ENCODE measurements at places on chromosomes 13 and 19.
A peak's percentile ranks its signal among the peaks of the same experiment; 100 is the strongest.

GRCh38 chr13:98890186-98890585 lies 87.7 kb downstream of the DOCK9 start:
- peak; percentile 55 for DNase-seq

GRCh38 chr19:58381460-58382212 lies 806 bp upstream of the ZNF837 start:
- no peak for DNase-seq

GRCh38 chr19:41657157-41657556 lies 30.3 kb upstream of the CEACAM4 start:
- DNase-seq: no peak

DNA sequence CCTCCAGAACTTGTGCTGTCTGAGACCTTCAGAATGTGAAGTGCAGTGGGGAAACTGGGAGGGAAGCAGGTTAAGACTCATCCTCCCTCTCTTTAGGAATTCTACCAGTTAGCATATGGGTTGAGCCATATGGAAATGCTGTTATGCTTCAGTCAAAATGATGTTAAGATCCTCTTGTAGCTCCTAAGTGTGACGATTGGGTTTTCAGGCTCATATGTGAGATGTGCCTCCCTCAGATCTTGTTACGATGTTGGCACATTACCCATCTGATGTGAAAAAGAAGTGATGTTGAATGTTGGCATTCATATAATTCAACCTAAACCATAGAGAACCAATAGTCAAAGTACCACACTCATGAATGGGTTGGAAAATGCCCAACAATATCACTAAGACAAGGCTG lies 67.8 kb upstream of the IPO5 start:
- DNase-seq: no peak

DNA sequence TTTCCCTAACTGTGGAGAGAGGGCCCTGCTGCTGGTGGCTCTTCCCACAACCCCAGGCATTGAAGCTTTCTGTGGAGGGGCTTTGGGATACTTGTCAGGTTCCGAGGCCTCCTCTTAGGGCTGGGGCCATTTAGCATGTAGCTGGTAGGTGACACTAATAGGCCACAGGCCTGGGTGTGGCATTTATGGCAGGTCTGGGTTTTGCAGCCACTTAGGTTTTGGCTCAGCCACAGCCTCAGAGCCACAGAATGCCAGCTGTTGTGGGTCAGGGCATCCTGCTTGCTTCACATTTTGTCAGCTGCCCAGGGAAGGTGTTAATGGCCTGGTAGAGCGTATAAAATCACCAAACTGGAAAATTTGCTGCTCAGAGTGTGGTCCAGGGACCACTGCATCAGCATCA lies 15.7 kb downstream of the FAM124A start:
- no peak for DNase-seq

DNA sequence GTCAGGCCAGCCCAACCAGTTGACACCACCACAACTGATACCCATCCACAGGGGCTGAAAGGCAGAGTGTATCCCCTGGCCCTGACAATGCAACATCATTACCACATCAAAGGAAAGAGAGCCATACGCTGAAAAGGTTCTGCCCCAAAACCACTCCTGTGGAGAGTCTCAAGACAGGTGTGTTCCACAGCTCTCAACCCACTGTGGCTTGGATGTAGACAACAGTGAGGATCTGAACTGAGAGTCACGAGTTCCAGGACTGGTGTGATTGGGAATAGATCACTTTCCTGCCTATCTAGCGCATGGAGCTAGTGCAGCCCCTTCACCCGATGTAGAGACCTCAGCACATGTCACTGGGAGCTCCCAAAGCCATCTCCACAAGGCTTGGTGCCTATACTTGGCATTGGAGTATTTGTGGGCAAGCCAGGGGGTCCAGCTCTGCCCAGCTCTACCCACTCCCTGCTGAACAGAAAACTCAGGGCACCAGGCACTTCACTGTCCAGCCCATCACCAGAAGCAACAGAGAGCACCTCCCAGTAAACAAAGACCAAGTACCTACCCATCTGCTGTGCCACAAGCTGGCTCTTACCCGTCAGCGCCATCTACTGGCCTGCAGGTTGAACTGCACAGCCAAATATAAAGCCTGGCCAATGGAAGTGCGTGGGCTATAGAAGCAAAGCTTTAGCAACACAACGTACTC lies 579.5 kb downstream of the UQCRFS1 start:
- DNase-seq: peak; percentile 3

DNA sequence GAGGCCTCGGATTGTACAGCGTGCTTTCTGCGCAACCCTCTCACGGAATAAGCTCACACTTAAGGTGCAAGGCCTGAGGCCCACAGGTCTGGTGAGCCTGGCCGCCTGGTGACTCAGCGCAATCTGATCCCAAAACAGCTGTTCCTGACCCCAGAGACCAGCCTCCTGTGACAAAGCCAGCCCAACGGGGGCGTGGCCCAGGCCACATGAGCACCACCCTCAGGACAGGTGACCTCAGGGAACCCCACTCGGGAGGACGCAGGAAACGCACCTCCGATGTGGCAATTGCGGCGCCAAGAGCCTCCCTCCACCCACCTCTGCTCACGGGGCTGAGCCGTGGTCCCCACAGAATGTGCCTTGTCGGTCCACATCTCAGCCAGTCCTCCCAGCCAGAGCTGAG lies 26.4 kb downstream of the GRTP1 start:
- no peak for DNase-seq

DNA sequence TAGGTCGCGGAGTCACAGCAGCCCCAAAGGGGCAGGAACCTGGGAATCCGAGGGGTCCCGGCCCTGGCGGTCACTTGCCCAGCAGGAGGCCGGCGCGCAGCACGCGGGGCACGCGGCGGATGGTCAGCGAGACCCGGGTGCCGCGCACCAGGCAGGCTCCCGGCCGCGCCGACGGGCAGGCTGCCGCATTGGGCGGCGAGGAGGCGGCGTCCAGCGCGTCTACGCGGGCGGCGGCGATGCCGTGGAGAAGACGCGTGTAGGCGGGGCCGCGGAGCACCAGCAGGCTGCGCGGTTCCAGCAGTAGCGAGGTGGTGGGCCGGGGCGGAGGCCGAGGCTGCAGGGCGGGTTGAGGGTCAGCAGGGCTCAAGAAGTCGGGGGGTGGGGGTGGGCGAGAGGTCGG lies 607 bp upstream of the SYNE4 start:
- no peak for DNase-seq

DNA sequence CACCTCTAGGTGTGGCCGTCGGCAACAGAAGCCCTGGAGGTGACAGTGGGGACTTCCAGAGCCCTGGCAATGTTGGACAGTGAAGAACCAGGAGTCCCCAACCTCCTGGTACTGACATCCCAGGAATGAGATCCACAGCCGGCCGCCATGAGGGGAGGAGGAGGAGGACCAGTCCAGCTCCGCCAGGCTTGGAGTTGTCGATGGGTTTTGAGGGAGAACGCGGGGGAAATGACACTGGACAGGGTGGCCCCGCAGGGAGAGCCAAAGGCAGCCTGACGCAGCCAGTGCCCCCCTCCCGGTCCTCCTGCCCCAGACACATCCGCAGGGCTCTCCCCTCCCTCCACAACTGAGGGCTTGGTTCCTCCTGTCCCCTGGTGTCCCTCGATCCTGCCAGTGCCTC lies 57.9 kb downstream of the SPACA7 start:
- no peak for DNase-seq

DNA sequence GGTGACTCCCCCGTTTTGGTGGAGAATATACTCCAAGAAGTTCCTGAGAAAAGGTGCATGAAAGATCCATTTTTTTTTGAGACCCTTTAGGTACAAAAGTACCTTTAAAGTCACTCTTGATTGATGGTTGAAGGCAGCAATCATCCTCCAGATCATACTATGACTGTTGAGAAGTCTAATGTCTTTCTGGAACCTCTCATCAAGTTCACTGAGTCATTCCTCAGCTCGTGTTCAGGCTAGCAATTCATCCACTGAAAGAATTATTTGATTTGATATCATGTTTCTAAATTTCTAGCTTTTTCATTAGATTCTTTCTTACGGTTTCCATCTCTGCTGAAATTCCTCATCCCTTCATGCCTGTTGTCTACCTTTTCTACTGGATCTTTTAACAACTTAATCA lies 65.1 kb upstream of the GJB6 start:
- DNase-seq: no peak

GRCh38 chr19:13101590-13102415 lies 855 bp downstream of the LYL1 start:
- DNase-seq: no peak

DNA sequence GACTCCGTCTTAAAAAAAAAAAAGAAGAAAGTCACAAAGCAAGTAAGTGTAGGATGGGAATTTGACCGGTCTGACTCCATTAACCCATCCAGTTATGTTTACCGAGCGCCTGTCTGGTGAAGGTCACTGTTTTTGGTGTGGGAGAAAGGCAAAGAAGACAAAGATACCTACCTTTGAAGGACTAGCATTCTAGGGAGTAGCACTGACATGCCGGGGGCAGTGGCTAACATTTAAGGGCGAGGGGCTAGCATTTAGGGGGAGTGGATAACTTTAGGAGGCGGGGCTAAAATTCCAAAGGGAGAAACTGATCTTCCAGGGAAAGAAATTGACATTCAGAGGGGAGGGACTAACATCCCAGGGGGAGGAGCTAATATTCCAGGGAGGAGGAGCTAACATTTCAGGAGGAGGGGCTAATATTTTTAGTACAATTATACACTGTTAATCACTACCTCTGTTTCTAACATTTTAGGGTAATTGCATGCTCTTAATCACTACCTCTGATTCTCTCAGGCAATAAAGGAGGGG lies 8.7 kb downstream of the GPR32 start:
- no peak for DNase-seq

DNA sequence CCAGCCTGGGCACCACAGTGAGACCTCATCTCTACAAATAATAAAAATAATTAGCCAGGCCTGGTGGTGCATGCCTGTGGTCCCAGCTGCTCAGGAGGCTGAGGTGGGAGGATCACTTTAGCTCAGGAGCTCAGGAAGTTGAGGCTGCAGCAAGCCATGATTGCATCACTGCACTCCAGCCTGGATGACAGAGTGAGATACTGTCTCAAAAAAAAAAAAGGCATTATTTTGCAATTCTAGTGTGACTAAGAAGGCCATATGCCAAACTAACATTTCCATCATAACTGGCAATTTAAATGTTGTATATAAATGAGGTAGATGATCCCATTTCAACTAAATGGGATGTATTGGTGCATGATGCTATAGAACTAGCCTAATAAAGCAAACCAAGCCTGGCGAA lies 632.8 kb upstream of the KLF12 start:
- no peak for DNase-seq

DNA sequence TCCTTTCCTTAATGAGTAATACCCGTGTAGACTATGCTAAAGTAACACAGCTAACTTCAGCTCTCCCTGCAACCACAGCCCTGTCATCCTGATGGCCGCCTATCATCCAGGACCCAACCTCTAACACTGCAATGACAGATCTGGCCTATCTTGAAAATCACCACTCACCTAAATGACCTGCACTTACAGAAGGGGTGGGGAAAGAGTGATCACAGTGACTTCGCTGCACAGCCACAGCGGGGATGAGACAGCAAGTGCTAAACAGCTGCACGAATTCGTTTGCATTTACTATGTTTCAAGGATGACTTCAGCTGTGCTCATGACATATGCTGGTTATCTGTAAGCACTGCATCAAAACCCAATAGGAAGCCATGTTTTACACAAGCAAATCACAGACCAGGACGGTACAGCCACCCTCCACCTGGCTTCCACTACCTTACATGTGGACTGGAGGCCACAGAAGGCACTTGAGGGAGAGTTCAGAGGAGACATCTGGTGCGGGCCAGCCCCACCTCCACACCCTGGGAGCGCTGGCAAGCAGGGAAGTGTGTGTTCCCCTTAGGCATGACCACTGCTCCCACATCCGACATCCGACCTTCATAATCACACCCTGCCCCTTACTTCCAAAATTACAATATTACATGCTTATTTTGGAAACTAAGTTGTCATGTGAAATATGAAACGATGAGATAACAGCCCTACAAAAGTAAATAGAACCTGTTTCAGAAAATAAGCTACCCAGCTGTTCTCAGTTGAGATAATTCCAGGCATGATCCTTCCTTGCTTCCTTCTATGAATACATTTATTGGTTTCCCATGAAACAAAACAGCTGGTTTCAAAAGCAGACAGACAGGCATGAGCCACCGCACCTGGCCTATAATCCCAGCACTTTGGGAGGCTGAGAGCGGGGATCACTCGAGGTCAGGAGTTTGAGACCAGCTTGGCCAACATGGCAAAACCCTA lies 95.7 kb downstream of the STK24 start:
- DNase-seq: no peak

- DNase-seq: no peak
Observed at GRCh38 chr19:50659318-50660087, 10.3 kb downstream of the C19orf81 start.

- DNase-seq: no peak
Observed at GRCh38 chr13:44768239-44768638, 192.1 kb upstream of the TSC22D1 start.

GRCh38 chr19:30692879-30693503 lies 320.8 kb downstream of the ZNF536 start:
- no peak for DNase-seq

- DNase-seq: no peak
Observed at GRCh38 chr19:11306337-11306736, 10.4 kb downstream of the TSPAN16 start.

DNA sequence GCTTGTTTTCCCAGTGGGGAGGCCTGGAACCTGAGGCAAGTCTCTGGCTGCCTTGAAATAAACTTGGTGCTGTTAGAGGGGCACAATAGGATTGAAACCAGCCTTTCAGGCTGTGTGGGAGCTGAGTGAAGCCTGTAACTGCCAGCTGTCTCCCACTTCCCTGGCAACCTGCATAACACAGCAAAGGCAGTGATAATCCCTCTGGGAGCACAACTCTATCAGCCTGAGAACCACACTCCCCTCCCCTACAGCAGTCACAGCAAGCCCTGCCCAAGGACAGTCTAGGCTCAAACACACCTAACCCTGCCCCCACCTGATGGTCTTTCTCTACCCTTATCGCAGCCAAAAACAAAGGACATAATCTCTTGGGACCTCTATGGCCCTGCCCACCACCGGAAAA lies 683.8 kb upstream of the ATXN8OS start:
- DNase-seq: no peak

DNA sequence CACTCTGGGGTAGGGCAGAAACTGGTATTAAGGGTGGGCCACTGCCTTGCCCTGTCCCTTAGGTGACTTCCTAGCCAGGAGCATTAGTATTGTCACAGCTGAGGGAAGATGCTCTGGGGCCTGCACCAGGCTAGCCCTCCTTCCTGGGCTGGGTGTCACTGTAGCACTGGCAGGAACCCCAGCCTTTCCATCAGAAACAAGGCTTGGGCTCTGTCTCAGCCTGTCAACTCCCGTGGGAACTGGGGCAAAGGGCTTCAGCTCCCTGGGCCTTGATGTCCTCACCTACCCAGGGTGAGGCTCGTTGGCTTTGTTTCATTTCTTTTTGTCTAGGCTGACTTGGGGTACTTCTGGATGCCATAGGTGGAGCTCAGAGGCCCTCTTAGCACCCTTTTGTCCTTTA lies 18.0 kb downstream of the PAF1 start:
- no peak for DNase-seq

DNA sequence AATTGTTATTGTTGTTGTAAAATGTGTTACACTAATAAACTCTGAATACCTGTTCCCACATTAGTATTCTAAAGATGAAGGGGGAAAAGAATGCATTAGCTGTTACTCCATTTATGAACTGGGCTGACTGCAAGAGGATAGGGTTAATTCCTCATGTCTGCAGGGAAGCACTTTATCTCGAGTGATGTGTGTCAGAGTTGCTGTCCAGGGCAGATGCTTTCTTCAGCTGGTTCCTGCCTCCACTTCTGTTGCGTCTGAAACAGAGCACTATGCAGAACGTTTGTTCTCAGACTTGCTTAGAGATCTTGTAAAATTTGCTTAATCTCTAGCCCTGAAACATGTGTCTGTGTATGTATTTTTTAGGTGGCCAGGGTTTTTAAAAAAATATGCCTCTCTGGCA lies 318.8 kb downstream of the SPRY2 start:
- no peak for DNase-seq

GRCh38 chr13:104140552-104140951 lies 1074.3 kb upstream of the SLC10A2 start:
- no peak for DNase-seq

Measured in BJ (cell line).